ENCODE measurements at places on chromosomes 12 and 14.

DNA sequence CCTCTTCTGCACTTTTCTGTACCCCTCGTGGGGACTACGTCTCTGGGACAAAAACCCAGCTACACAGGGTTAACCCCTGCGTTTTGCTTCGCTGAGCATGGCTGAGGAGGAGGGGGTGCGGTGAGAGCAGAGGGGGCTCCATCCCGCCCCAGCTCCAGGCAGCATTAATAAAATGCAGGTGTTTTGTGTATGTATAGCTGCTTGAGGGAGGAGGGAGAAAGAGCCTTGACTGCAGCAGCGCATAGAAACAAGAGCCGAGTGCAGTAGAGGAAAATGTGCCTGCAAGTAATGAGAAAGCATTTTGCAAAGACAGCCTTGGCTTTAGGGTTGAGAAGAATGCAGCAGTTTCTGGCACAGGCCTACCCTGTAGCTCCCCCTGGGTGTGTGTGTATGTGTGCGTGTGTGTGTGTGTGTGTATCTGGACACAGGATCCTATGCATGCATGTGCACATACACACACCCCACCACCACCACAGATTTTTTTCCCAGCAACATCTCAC lies 103.9 kb downstream of the ZFP36L1 start:
- DNase-seq: peak; percentile 14

GRCh38 chr14:36174767-36175424 lies 1.6 kb downstream of the PTCSC3 start:
- DNase-seq: no peak

GRCh38 chr12:103997286-103997900 lies 31.7 kb downstream of the TDG start:
- no peak for DNase-seq

- no peak for DNase-seq
These were observed 100.5 kb upstream of the SSTR1 start for GRCh38 chr14:38107216-38107631.

- DNase-seq: no peak
These were observed 99.6 kb downstream of the CAPZA3 start for GRCh38 chr12:18837505-18837904.

GRCh38 chr12:52645120-52645761 lies 6.8 kb downstream of the KRT2 start:
- peak; percentile 73 for DNase-seq

- DNase-seq: no peak
These were observed 1044.8 kb downstream of the FLRT2 start for GRCh38 chr14:86574778-86575129.

- DNase-seq: no peak
These were observed 151.1 kb upstream of the FUT8 start for GRCh38 chr14:65261425-65261920.

DNA sequence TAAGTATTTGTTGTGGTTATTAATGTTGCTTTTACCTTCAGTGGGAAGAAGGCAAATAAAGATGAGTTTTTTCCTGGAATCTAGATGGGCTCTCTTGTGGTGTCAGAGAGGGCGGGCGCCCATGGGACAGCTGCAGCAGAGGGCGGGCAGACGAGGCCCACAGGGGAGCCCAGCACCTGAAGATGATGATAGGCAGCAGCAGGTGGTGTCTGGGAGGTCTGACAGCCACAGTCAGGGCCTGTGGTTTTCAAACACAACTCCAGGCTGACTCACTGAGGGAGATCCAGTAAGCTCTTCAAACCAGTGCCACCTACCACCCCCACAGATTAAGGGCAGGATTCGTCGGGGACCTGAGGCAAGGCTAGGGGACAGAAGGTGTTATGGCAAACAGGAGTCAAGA lies 42.8 kb downstream of the NKX2-1 start:
- DNase-seq: no peak

GRCh38 chr12:132154941-132155770 lies 10.9 kb downstream of the NOC4L start:
- no peak for DNase-seq

DNA sequence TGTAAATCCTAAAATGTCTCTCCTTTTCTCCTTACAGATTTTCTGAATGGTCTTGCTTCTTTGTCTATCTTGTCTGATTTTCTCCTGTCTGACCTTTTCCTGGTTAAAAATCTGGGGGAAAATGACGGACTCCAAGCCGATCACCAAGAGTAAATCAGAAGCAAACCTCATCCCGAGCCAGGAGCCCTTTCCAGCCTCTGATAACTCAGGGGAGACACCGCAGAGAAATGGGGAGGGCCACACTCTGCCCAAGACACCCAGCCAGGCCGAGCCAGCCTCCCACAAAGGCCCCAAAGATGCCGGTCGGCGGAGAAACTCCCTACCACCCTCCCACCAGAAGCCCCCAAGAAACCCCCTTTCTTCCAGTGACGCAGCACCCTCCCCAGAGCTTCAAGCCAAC lies 23.0 kb downstream of the ACACB start:
- DNase-seq: no peak

DNA sequence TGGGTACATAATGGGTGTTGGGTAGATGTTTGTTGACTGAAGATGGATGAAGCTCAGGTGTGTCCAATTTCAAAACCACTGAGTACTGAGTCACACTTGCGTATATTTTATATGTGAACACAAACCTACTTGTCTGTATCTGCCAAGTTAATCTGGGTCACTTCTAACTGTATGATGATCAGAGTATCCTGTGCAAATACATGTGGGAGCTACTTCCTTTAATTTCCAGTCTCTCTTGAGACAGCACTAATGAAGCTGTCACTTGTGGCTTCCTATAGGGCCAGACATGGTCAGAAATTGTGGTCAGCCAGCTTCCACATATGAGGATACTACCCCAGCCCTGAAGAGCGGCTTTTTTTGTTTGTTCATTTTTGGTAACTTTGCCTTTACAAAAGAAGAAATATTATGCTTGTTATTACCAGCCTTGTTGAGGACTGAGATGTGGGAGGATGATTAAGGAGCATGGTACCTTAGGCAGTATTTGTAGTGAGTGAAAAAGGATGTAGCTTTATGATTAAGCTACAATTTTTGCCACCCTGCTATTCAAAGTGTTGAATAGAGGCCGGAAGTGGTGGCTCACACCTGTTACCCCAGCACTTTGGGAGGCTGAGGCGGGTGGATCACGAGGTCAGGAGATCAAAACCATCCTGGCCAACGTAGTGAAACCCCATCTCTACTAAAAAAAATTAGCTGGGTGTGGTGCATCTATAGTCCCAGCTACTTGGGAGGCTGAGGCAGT lies 32.4 kb downstream of the PLXNC1 start:
- DNase-seq: peak; percentile 51

DNA sequence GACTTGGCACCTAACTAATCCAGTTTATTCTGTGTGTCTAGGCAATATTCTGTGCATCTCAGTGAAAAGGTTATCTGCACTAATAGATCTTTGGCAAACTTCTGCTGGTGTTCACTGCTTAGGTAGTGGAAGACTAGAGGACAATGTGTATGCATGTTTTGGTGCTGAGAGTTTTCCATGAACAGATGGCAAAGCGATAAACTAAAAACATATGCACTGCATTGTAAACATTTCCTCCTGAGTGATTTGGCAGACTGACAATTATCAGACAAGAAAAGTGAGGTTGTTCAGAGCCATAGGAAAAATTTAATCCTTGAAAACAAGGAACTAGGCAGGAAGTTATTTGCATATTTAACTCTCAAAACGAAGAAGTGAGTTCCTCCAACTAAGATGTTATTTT lies 400.4 kb downstream of the ATP23 start:
- DNase-seq: no peak

DNA sequence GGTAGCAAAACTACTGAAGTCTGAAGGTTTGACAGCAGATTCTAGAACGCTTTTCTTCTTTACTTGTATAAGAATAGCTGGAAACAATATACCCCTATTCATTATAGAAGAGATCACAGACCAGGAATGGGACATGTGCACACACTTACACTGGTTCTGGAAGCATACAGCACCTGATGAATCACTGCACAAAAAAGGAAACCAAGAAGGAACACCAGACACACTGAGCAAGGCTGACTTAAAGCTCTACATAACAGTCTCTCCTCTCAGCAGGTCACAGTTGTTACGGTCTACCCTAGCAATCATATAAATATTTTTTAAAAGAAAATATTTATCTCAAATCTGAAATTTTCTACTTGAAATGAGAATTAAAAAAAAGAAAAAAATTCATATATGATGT lies 13.5 kb downstream of the ATP2B1 start:
- no peak for DNase-seq

DNA sequence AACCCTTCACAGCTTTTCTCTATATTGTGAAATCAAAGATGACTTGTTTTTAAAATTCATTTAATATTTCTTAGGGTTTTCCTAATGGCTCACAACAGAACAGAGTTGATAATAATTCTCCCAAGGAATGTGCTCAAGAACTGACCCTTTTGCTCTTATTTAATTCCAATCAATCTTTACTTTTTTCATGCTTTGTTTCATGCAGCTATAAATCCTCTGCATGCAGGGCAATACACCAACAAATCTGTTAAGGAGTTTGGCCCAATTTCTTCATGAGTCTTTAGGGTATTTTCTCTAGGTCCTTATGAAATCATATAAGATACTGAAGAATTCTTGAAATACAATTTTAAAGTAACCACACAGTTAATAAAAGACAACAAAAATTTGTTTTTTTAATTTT lies 264.2 kb downstream of the SLC6A15 start:
- DNase-seq: no peak

GRCh38 chr12:26095186-26095585 lies 29.7 kb downstream of the BHLHE41 start:
- no peak for DNase-seq

DNA sequence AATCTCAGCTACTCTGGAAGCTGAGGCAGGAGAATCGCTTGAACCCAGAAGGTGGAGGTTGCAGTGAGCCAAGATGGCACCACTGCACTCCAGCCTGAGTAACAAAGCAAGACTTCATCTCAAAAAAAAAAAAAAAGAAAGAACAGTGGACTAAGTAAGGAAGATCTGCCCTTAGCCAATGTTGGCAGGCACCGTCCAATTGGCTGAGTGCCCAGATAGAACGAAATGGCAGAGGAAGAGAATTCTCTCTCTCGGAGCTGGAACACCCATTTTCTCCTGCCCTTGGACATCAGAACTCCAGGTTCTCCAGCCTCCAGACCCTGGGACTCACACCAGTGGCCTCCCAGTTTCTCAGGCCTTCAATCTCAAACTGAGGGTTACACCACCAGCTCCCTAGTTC lies 49.9 kb downstream of the ESR2 start:
- DNase-seq: no peak

DNA sequence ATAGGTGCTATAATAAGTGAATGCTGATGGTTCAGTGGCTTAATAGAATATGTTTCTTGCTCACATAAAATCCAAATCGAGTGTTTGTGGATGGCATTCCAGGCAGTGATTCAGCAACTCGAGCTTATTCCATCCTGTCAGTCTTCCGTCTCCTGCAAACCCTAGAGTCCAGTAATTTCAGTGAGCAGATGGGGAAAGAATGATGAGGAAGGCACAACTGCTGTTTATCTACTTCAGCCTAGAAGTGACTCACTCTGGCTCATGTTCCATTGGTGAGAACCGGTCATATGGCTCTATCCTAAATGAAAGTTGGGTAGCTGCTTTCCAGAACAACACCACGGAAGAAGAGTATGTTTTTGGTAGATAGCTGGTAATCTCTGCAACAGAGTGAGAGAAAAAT lies 421.8 kb upstream of the PDE3A start:
- DNase-seq: no peak

GRCh38 chr12:119931402-119931801 lies 54.3 kb upstream of the CIT start:
- DNase-seq: no peak

GRCh38 chr12:57740656-57741412 lies 2.3 kb upstream of the AGAP2 start:
- peak; percentile 73 for DNase-seq

DNA sequence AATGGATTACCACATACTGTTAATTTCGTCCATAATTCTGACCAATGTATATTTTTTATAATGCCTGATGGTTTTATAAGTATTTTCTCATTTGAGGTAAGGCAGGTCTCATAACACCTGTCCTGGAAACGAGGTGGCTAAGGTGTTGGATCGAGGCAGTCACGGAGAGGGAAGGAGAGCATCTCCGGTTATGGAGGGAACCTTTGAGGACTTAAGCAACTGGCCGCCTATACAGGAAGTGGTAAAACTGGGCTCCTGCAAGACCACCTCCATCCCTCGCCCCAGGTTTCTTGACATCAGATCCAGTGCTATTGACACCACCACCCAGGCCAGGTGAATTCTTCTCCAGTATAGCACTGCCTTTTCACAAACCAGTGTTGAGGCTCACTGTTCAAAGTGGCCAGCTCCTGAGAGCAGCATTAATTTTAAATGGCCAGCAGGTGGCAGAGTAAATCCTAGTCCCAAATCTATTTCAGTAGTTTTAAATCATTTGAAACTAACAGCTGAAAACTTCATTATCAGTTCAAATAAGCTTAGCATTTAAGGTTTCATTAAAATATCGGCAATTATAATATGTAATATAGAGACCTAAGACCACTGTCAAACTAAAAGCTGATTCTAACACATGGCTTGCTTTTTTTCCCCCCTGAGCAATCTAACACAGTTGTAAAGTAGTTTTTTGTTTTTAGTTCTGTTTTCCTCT lies 100.8 kb downstream of the PPM1A start:
- peak; percentile 80 for DNase-seq

DNA sequence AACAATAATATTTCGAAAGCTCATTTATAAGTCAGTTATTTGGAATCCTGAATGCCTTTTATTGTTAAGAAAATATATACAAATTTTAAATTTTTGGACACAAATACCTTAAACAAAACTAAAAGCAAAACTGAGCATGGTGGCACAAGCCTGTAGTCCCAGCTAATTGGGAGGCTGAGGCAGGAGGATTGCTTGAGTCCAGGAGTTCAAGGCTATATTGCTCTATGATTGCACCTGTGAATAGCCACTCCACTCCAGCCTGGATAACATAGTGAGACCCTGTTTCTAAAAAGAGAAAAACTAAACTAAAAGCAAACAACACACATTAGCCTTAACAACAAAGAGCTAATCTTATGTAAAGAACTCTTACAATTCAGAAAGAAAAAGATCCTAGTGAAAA lies 78.8 kb downstream of the SMOC1 start:
- DNase-seq: no peak

GRCh38 chr12:101566318-101566717 lies 28.5 kb upstream of the MYBPC1 start:
- no peak for DNase-seq

DNA sequence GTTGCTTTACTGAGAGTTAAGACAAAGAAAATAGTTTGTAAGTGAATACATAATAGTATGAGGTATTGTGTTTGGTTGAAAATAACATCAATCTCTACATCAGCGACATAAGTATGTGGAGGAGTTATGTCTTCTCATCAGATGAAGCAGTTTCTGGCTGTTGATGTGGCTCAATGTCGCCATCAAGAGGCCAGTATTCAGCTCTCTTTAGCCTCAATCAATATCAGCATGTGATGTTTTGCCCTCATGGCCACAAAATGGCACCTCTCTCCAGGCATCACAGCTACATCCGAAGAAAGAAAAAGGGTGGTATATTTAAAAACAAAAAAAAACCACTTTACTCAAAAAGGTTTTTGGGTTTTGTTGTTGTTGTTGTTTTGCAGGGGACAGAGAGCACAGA lies 302.3 kb upstream of the TMEM132C start:
- DNase-seq: peak; percentile 50

- DNase-seq: peak; percentile 80
These were observed 39.7 kb downstream of the KRT80 start for GRCh38 chr12:52151837-52152783.

GRCh38 chr14:96119947-96120346 lies 80.8 kb downstream of the C14orf132 start:
- no peak for DNase-seq

- peak; percentile 82 for DNase-seq
These were observed 396.7 kb upstream of the OR4E1 start for GRCh38 chr14:22070119-22070982.

GRCh38 chr12:115401761-115402160 lies 717.8 kb upstream of the TBX3 start:
- DNase-seq: no peak

Data from hematopoietic multipotent progenitor cell treated with erythropoietin and hydrocortisone succinate and interleukin-3 and kit ligand, for 6 days (in vitro differentiated cells).